ENCODE measurements at places on chromosomes 4 and X.

DNA sequence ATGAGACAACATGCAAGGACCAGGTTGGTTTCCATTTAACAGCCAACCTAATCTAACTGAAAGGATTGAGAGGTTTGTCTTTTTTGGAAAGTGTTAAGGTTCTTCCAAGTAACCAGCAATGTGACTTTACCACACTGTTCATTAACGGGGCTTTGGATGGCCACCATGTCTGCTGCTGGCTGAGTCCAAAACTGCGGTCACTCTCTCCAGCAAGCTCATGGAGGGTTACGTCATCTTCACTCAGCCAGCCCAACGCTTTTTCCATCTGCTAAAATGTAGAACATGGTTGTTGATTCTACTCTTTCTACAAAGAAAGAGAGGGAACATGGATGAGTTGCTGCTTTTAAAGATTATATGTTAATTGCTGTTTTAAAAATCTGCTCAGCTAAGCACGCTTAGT, 11.0 kb downstream of the PKD2 start:
- DNase-seq: peak; percentile 78

DNA sequence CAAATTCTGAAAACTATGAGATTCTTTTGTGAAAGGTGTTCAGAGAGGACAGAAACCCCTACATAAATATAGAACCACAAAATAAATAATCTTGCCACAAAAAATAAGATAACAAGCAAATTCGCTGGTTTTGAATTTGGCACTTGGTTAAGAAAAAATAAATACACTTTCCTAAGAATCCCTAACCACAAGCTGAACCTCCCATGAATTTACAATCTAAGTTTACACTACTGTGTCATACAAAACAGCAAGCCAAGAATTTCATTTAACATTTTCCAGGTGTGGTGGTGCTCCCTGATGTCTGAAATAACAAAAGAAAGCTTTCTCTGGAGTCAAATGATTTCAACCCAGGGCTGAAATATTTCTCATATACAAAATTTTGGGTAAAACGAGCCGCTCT, 121.0 kb downstream of the KCNIP4 start:
- DNase-seq: peak; percentile 50

GRCh38 chrX:123088331-123088730, 95.7 kb upstream of the GRIA3 start:
- peak; percentile 62 for DNase-seq

DNA sequence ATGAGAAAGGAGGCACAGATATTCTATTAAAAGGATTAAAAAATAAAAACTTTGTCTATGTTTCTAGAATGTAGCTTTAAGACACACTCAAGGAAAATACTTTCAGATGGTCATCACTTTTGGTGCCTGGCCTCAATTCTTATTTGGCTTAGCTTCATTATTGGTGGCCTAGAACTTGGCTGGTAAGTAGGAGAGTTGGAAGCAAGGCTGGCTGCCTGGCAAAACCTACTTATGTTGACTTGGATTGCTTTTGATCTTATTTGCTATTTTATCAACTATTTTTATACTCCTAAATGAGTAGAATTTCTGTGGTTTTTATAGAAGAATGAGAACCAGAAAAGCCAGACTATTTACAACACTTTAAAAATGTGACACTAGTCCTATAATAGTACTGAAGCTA, 35.3 kb upstream of the JADE3 start:
- DNase-seq: peak; percentile 50
